ENCODE measurements at places on chromosomes 7 and 10. TPM values are rescaled to one million over a fixed set of nuclear protein-coding genes. Genes with fewer than 3 reads are reported as not detected.

- no peaks in the 10 kb centered on the region for H3K36me3 ChIP-seq
- no peak overlapping the region for H3K27ac ChIP-seq
- no peaks in the 10 kb centered on the region for H3K4me1 ChIP-seq
- H3K4me3 ChIP-seq, result no peak overlapping the region
- peaks cover 2% of the 10 kb centered on the region for H3K27me3 ChIP-seq
These were observed 306.1 kb downstream of the LRMDA start for GRCh38 chr10:75737580-75737949.

GRCh38 chr7:66696774-66697191, 43.8 kb upstream of the RABGEF1 start:
- no peaks in the 10 kb centered on the region for H3K4me1 ChIP-seq
- no peak overlapping the region for H3K4me3 ChIP-seq
- DNase-seq, result no peak
- H3K27me3 ChIP-seq, result no peaks in the 10 kb centered on the region
- no peaks in the 10 kb centered on the region for H3K36me3 ChIP-seq
- no peak overlapping the region for H3K27ac ChIP-seq

DNA sequence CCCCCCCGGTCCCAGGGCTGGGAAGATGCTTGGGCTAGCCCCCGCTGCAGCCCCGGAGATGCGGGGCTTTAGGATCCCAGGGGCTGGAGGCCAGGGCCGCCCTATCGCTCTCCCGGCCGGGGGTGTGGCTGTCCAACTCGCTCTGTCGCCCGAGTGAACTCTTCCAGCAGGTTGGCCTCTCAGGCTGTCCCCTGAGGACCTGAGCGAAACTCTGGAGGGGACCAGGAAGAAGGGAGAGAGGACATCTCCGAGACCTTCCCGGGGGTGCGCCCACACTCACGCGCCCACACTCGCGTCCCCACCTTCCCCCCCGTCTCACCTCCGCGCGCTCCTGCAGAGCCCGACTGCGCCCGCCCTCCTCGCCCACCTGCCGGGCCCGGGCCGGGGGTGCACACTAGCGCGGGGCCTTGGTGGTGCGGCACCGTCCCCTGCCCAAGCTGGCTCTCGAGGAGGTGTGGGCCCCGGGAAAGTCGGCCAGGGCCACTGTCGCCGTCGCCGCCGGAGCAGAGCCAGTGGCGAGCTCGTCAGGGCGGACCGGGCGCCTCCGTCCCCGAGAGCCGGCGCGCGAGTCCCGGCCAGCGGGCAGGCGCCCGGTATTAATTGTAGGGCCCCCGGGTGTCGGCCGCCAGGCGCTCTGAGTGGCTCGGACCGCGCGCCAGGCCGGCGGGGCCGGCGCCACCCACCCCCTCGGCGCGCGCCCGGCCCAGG, 101.7 kb upstream of the SVIL start:
- H3K27me3 ChIP-seq, result peaks cover 28% of the 10 kb centered on the region
- DNase-seq, result no peak
- H3K36me3 ChIP-seq, result peaks cover 10% of the 10 kb centered on the region
- H3K4me1 ChIP-seq, result peaks cover 28% of the 10 kb centered on the region

DNA sequence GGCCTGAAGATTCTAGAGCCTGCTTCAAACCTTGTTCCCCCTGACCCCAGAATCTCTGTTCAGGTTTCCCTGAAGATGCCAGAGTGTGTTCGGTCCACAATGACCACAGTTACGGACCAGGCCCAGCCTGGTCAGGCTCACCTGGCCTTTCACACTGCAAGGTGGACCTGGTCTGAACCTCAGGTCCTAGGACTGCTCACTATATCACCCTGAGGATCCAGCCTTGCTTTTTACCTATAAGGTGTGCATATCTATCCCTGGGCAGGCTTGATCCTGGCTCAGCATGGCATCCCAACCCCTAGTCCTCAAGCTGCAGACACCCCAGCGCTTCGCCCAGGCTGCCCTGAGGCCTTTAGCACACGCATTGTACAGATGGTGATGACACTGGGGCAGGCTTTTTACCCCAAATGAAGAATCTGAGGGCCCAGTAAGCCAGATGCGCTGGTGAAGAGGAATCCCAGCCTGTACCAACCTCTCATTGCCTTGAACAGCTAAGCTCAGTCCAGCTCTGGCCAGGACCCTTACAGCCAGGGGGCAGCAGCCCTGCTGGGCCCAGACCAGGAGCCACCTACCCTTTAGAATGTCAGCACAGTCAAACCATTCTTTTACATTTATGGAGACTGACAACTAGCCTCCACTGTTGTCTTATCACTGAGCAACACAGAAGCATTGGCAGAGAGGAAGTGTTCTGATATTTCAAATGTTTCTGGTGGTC, 28.0 kb downstream of the MAT1A start:
- no peaks in the 10 kb centered on the region for H3K4me1 ChIP-seq
- no peaks in the 10 kb centered on the region for H3K36me3 ChIP-seq
- H3K4me3 ChIP-seq, result no peak overlapping the region

- no peak for DNase-seq
- H3K4me1 ChIP-seq, result peaks cover 7% of the 10 kb centered on the region
- no peak overlapping the region for H3K4me3 ChIP-seq
These were observed 7.7 kb upstream of the CCDC172 start for GRCh38 chr10:116316503-116316902.

DNA sequence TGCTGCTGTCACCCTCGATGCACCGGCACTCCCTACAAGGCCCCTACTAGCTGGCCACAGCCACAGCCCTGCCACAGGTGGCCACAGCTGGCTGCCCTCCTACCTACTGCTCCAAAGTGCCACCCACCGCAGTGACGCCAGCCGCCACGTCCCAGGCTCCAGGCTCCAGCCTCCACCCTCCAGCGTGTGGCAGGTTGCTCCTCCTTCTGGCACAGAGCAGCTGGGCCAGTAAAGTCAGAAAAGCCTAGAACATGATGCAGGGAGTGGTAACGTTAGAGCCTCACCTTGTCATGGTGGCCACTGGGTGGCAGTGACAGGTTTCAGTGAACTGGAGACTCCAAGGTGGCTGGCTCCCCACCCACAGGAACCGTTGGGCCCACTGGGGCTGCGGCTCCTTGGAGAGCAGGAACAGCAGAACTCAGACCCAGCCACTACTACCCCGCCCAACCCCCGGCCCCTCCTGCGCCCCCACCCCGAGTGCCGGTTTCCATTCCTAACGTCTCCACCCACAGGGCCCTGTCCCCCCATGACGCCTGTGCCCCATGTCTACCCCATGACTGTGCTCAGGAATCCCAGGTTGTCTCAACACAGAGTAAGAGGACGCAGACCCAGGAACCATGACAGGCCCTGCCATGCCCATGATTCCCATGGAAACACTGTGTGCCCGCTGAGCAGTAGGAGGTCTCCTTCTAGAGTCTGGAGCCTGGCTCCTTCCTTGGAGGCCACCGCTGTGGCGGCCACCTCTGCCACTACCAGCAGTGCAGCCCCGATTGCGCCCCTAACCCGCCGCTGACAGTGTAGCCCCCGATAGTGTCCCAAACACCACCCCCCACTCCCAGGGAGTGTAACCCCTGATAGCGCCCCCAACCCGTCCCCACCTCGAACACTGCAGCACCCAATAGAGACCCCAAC, 52.3 kb upstream of the ZNF33B start:
- H3K27ac ChIP-seq, result no peak overlapping the region
- DNase-seq, result no peak
- H3K27me3 ChIP-seq, result no peaks in the 10 kb centered on the region
- no peak overlapping the region for H3K4me3 ChIP-seq
- H3K4me1 ChIP-seq, result peaks cover 5% of the 10 kb centered on the region
- H3K36me3 ChIP-seq, result no peaks in the 10 kb centered on the region

The CNPY1 gene
- total RNA-seq, result not detected

GRCh38 chr7:96014617-96015016, 242.3 kb downstream of the DYNC1I1 start:
- H3K27ac ChIP-seq, result no peak overlapping the region
- H3K4me1 ChIP-seq, result peaks cover 6% of the 10 kb centered on the region
- H3K36me3 ChIP-seq, result no peaks in the 10 kb centered on the region
- DNase-seq, result no peak
- H3K4me3 ChIP-seq, result no peak overlapping the region

- no peaks in the 10 kb centered on the region for H3K4me1 ChIP-seq
- H3K27me3 ChIP-seq, result peaks cover 6% of the 10 kb centered on the region
- no peak overlapping the region for H3K4me3 ChIP-seq
- H3K27ac ChIP-seq, result no peak overlapping the region
These were observed 248.1 kb upstream of the HABP2 start for GRCh38 chr10:113304726-113305125.

DNA sequence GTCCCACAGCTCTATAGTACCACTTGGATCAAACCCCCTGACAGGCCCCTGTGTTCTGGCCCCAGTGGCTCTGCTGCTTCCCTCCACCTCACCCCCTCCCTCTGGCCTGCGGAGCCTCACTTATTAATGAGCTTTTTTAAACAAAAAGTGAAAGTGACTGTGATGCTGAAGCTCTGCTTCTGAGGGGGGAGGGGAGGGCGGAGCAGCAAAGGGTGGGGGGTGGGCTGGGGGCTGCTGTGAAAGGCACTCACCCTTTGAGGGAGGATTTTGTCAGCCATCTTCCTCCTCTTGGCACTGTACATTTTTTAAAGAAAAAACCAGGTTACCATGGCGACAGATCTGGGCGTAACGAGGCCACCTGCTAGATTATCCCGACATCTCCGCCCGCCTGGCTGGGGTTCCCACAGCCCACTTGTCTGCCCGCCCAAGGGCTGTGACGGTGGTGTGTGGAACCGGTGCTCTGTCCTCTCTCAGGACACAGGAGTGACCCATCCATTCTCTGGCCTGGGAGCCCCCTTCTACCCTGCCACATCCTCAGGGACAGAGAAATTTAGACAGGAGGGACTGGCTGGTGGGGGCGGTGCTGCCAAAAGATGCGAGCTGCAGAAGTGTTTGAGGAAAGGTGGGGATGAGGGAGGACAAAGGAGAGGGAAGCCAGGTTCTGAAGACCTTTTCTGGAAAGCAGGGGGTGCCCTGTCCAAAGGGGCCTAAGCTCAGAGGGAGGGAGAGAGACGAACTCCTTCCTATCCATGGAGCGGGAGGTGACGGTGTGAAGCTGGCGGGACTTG, 4.9 kb downstream of the SMARCD3 start:
- H3K4me1 ChIP-seq, result peaks cover 39% of the 10 kb centered on the region
- DNase-seq, result peak; percentile 73
- H3K4me3 ChIP-seq, result peak overlapping the region; percentile 67
- peaks cover 32% of the 10 kb centered on the region for H3K27me3 ChIP-seq
- H3K36me3 ChIP-seq, result peaks cover 4% of the 10 kb centered on the region

- no peak overlapping the region for H3K4me3 ChIP-seq
- H3K4me1 ChIP-seq, result no peaks in the 10 kb centered on the region
- H3K27me3 ChIP-seq, result peaks cover 4% of the 10 kb centered on the region
- no peaks in the 10 kb centered on the region for H3K36me3 ChIP-seq
- H3K27ac ChIP-seq, result no peak overlapping the region
- DNase-seq, result no peak
These were observed 501.5 kb downstream of the LRMDA start for GRCh38 chr10:75932921-75933320.

GRCh38 chr10:58773944-58774343, 261.3 kb downstream of the BICC1 start:
- no peak overlapping the region for H3K27ac ChIP-seq
- no peak for DNase-seq
- no peaks in the 10 kb centered on the region for H3K27me3 ChIP-seq
- no peaks in the 10 kb centered on the region for H3K36me3 ChIP-seq
- H3K4me1 ChIP-seq, result no peaks in the 10 kb centered on the region

DNA sequence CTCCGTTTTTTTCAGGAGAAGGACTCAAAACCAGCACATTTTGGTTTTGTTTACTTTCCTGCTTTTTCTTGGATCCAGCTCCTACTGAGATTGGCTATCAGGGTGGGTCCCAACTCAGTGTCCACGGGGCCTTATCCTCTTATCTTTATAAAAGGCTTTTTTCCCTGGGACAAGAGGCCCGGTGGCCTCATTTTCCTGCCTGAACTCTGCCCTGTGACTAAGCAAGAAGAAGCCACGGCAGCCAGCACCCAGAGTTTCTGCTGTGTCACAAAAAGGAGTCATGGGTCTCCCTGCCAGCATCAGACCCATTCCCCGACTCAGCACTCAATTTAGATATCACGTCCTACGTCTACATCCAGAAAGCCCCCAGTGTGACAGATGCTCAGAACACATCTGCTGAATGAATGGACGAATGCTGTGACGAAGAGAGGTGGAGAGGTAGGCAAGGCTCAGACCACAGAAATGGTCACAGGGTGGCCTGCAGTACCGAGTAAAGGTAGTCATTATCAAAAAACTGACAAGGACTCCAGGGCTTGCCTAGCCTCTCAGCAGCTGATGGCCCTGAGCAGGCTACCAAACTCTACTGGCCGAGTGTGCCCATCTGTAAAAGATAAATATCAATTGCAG, 16.7 kb downstream of the DLG5 start:
- peaks cover 9% of the 10 kb centered on the region for H3K27me3 ChIP-seq
- no peak for DNase-seq
- H3K4me1 ChIP-seq, result no peaks in the 10 kb centered on the region
- H3K36me3 ChIP-seq, result no peaks in the 10 kb centered on the region
- no peak overlapping the region for H3K4me3 ChIP-seq

GRCh38 chr7:151141855-151142685, 25.4 kb downstream of the GBX1 start:
- no peak overlapping the region for H3K27ac ChIP-seq
- DNase-seq, result no peak
- H3K4me3 ChIP-seq, result no peak overlapping the region
- H3K4me1 ChIP-seq, result no peaks in the 10 kb centered on the region
- no peaks in the 10 kb centered on the region for H3K36me3 ChIP-seq

DNA sequence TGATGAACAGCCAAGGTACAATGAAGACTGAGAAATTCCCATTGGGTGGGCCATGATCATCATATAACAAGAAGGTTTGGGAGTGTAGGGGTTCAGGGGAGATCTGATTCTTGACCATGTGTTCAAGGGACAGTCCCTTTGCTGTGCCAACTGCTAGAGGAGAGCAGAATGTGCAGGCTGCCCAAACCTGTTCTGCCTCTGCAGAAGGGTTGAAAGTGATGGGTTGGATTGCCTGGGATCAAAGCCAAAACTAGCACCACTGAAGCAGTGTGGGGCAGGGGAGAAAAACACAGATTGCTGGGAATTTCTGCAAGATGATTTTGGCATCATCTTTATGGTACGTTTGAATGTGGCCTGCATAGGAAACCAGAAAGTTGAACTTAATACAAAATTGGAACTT, 303.9 kb downstream of the OTUD1 start:
- no peaks in the 10 kb centered on the region for H3K4me1 ChIP-seq
- H3K4me3 ChIP-seq, result no peak overlapping the region
- H3K27ac ChIP-seq, result no peak overlapping the region
- no peak for DNase-seq
- no peaks in the 10 kb centered on the region for H3K27me3 ChIP-seq
- H3K36me3 ChIP-seq, result no peaks in the 10 kb centered on the region

DNA sequence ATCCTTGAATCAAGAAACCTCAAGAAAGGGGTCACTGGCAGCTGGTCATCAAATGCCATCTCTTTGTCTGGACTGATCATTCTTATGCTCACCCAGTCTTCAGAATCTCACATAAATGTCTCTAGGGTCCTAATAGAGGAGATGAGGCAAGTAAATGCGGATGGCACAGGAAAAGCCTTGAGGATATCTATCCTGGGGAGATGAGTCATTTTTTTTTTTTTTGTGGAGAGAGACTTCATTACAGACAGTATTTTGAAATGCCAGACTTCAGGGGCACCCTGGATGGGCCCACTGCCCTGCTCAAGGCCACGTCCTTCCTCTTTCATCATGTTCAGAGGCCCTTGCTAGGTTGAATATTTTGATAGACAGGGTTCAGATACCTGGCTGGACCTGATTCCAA, 19.5 kb upstream of the PLPP4 start:
- peaks cover 3% of the 10 kb centered on the region for H3K27me3 ChIP-seq
- no peaks in the 10 kb centered on the region for H3K4me1 ChIP-seq
- no peak for DNase-seq
- no peak overlapping the region for H3K4me3 ChIP-seq
- no peak overlapping the region for H3K27ac ChIP-seq

GRCh38 chr10:126456632-126457031, 68.4 kb upstream of the ADAM12 start:
- H3K27ac ChIP-seq, result no peak overlapping the region
- no peaks in the 10 kb centered on the region for H3K4me1 ChIP-seq
- H3K27me3 ChIP-seq, result no peaks in the 10 kb centered on the region
- no peaks in the 10 kb centered on the region for H3K36me3 ChIP-seq

Measured in activated CD4-positive, alpha-beta T cell treated with anti-CD3 and anti-CD28 coated beads, Interleukin-2, amount 10 ng/mL, durations not matched to agents 7 days and 5 days (primary cell).